Smooth muscle cell of the umbilical artery (primary cell): ENCODE measurements at places on chromosomes 1 and 21. TPM values are rescaled to one million over a fixed set of nuclear protein-coding genes. Genes with fewer than 3 reads are reported as not detected.

The UBE4B gene
- 28.2 and 46.7 TPM in 2 replicates for total RNA-seq

The RC3H1 gene
- 14.6 and 22.4 TPM in 2 replicates for total RNA-seq

The C8A gene
- total RNA-seq, result under 0.01 TPM in 1 of 2 replicates, not detected in the other

The NRIP1 gene
- 70.1 and 124 TPM in 2 replicates for total RNA-seq

The AGT gene
- 0.09 TPM in 1 of 2 replicates, not detected in the other for total RNA-seq
